ENCODE measurements at places on chromosomes 6 and 20.

DNA sequence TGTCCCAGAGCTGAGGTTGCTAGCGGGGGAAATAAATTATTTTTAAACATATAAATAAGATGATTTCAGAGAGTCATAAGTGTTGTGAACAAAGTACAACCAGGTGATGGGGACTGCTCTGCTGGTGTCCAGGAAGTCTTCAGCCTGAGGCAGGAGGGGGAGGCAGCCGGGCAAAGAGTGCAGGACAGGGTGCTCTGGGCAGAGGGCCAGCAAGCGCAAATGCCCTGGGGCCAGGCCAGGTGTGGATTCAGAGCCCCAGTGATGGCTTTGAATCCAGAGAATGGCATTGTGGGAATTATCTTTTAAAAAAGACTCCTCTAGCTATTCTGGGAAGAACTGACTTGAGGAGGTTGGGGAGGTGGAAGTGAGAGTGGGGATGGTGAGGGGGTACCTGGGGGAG is 1.6 kb downstream of the CLPSL1 start:
- DNase-seq, result no peak

- no peak for DNase-seq
These were observed 77.8 kb downstream of the ZFAND3 start for GRCh38 chr6:37897321-37897720.

GRCh38 chr6:99446076-99446475 is 21.0 kb upstream of the PNISR start:
- no peak for DNase-seq

DNA sequence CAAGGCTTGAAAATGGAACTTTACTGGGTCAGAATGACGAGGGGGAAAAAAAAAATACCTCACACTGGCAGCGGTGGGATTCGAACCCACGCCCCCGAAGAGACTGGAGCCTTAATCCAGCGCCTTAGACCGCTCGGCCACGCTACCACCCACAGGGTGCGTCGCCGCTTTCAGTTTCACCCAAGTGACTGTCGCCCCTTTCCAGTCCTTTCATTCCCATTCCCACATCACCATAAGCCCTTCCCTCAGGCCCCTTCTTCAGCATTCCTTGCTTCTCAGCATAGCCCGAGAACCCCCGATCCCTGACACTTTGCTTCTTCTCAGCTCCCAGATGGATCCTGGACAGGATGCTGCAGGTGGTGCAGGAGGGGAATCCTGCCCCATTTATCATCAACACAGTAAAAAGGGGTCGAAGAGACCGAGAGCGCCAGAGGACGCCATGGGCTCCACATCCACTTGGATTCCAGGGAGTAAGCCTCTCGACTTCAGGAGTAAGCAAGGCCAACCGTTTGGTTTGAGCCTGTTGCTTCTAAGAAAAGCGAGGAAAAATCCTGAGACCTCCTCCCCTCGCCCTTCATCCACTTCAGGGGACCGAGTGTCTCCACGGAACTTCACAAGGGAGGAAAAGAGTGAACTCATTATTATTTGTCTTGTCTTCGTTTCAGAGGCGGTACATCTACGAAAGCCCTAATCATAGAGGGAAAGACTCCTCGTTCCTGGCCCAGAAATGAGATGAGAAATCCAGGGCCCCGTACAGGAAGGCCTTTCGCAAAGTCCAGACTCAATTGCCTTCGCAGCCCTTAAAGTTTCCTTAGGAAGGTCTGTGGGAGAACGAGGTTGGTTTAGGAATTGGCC is 20.0 kb upstream of the TRIM27 start:
- DNase-seq, result peak; percentile 89

- DNase-seq, result peak; percentile 76
These were observed 35.0 kb upstream of the PNRC1 start for GRCh38 chr6:89045576-89045975.

DNA sequence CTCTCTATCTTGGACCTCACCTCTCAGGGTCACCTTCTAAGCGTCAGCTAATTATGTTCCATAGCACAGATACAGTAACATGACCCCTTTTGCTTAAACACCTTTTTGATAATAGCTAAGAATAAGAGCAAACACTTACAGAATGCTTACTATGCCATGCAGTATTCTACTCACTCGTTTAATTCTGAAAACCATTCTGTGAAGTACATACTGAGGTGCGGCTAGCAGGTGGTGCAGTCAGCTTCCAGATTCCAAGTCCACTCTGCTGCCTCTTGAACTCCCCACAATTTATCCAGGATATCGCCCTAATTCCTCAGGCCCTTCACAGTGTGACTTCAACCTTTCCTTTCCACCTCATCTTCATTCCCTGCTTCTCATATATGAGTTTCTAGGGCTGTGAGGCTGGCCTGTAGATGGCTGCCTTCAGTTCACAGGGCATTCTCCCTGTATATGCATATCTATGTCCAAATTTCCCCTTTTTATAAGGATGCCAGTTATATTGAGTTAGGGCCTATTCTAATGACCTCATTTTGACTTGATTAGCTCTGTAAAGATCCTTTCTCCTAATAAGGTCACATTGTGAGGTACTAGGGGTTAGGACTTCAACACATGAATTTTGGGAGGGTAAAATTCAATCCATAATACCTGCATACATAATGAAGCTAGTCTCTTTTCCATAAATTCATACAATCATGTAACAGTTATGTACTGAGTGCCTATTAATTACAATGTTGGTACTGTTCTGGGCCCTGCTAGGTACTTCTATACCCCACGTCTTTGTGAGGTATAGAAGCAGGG is 130.1 kb downstream of the PDSS2 start:
- DNase-seq, result no peak

GRCh38 chr6:88174906-88175305 is 8.8 kb upstream of the CNR1 start:
- no peak for DNase-seq

- DNase-seq, result peak; percentile 48
These were observed 44.0 kb upstream of the RNGTT start for GRCh38 chr6:89007209-89008000.

- DNase-seq, result no peak
These were observed at the start of gene RAMACL for GRCh38 chr6:166586424-166587156. Gene RAMACL (minus strand): TSS chr6:166586678. CDS start chr6:166586477, 201 bp downstream.

- DNase-seq, result no peak
These were observed 52.2 kb downstream of the KDM1B start for GRCh38 chr6:18207438-18207837.

DNA sequence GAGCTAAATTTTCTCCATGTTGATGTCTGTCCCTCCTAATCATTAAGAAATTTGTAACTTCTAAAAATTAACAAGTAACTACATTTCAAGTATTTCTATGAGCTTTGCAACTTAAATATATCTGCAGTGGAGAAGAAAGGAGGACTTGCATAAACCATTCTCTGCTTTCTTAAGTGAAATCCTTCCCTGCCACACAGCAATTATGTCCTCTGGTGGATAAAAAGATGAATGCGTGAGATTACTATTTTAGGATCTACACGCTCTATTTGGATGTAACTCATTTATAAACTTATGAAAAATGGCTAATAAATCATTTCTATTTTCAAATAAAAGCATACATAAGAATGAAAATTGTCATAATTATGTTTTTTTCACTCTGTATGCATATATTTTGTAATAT is 338.0 kb upstream of the PTCHD4 start:
- no peak for DNase-seq

DNA sequence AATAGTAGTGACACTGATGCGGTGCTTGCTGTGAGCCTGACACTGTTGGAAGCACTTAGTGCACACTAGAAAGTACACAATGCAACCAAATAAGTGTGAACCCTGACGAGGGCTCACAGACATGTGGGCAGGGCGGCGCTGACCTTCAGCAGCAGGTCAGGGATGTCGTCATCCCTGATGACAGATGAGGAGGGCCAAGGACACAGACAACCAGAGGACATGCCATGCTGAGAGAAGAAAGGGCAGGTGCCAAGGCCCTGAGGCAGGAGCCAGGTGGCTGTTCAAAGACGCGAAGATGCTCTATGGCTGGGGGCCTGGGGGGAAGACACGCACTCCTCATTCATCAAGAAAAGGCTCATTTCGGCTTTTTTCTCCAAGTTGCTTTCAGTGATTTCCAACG is 176.4 kb upstream of the CST7 start:
- DNase-seq, result no peak

DNA sequence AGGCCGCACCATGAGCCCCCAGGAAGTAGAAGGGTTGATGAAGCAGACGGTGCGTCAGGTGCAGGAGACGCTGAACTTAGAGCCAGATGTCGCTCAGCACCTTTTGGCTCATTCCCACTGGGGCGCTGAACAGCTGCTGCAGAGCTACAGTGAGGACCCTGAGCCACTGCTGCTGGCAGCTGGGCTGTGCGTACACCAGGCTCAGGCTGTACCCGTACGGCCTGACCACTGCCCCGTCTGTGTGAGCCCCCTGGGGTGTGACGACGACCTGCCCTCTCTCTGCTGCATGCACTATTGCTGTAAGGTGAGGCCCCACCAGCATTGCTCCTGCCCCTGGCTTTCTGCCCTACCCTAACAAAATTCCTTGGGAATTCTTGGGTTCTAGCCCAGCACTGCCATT is 13.1 kb downstream of the DNPH1 start:
- DNase-seq, result no peak

- peak; percentile 9 for DNase-seq
These were observed 30.2 kb downstream of the ENPP1 start for GRCh38 chr6:131838051-131838450.

DNA sequence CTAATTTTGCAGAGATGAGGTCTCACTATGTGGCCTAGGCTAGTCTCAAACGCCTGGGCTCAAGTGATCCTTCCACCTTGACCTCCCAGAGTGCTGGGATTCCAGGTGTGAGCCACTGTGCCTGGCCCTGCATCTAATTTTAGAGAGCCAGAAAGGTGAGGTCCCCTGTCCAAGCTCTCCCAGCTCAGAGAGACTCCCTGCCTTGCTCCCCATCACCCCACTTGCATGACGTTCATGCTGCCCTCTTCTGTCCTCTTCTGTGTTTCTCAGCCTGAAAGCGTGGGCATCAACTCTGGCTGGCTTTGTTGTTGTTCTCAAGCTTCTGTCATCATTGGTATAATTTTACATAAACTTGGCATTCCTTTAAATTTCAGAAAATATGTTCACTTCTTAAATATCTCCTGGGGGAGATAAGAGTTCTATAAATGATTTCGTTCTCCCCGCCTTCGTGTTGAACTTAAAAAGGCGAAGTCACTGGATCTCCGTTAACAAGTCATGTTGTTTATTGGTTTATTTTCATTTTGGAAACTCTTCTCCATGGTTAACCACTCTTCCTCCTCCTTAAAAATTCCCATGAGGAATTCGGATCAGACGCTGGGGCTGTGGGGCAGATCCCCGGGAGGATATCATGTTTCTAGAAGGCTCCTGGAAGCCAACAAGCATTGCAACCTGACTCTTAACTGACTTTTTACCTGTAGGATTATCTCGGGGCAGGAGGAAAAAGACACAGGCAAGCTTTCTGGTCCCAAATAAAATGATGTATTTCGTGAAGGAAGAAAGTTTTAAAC is 13.2 kb upstream of the PARD6B start:
- no peak for DNase-seq

DNA sequence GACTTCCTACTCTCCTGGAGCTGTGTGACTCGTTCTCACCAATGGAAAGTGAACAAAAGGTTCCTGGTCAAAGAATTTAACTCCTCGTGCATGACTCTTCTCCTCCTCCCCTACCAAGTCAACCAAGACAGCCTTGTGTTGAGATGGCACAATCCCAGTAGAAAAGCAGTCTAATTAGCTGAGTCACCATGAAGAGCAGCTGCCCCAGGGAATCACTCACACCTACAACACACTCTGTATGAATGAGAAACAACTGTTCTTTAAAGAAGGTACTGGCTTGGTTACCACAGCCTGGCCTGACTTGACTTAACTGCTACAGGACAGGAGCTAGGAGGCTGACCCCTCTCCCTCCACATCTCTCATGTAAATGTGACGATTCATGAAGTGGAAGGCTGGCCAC is 2.9 kb upstream of the HLA-DOB start:
- DNase-seq, result no peak

- DNase-seq, result no peak
These were observed 99.0 kb upstream of the KCNG1 start for GRCh38 chr20:51121901-51122412.

DNA sequence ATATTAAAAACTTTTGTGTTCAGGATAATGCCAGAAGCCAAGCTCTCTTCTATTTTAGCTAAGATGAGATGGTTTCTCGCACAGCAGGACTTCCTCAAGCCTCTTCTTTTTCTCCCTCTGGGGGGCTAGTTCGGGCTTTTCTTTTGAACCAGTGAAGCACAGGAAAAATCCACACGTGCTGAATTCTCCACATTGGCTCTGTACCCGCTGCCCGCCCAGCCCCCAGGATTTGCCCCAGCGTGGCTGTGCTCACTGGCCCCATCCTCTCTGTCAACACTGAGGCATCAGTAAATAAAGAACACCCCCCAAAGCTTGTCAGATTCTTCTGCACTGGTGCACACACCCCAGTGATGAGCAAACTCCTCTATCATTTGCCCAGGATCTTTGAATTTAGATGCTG is 232.8 kb downstream of the ZNF217 start:
- DNase-seq, result no peak

DNA sequence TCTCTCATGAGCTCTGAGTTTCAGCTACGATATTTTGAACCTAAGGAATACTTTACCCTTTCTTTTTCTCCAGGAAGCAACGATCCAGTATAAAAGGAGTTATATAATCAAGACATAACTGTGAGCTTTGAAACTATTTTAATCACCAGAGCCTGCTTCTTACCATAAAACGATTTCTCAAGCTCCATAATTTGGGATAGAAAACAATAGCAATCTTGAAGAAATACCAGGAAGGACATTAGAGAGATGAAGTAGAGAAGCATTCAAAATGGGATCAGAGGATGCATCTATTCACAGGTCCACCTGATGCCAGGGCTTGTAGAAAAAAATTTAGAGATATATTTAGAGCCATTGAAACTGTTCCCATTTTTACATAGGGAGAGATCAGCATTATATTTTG is 135.9 kb downstream of the FUT9 start:
- no peak for DNase-seq

- peak; percentile 35 for DNase-seq
These were observed 137.5 kb upstream of the SLC24A3 start for GRCh38 chr20:19074828-19075516.

- DNase-seq, result no peak
These were observed 80.3 kb downstream of the LPA start for GRCh38 chr6:160583794-160584193.
